ENCODE measurements at places on chromosomes 2 and 18.
A peak's percentile ranks its signal among the peaks of the same experiment; 100 is the strongest.

- DNase-seq: no peak
Measured at GRCh38 chr2:61910603-61911002, 5.1 kb downstream of the COMMD1 start.

DNA sequence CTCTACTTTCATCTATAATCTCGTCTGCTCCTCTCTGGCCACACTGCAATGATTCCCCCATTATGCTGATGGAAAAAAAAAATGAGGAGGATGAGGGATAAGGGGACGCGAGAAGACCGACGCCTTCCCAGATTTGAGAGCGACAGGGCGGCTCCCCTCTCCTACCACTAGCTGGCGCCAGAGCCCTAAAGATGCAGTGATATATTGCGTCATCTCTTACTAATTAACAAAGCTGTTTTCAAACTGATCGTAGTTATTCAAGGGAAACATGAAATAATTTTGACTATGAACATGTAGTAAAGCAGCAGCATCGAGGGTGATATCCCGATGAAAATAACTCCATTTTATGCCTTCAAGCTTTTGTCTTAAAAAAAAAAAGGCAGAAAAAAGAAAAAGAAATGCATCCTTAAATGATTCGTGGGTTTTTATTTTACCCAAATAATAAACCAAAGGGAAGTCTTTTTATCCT lies 48.0 kb upstream of the HNRNPA3 start:
- peak; percentile 93 for DNase-seq

DNA sequence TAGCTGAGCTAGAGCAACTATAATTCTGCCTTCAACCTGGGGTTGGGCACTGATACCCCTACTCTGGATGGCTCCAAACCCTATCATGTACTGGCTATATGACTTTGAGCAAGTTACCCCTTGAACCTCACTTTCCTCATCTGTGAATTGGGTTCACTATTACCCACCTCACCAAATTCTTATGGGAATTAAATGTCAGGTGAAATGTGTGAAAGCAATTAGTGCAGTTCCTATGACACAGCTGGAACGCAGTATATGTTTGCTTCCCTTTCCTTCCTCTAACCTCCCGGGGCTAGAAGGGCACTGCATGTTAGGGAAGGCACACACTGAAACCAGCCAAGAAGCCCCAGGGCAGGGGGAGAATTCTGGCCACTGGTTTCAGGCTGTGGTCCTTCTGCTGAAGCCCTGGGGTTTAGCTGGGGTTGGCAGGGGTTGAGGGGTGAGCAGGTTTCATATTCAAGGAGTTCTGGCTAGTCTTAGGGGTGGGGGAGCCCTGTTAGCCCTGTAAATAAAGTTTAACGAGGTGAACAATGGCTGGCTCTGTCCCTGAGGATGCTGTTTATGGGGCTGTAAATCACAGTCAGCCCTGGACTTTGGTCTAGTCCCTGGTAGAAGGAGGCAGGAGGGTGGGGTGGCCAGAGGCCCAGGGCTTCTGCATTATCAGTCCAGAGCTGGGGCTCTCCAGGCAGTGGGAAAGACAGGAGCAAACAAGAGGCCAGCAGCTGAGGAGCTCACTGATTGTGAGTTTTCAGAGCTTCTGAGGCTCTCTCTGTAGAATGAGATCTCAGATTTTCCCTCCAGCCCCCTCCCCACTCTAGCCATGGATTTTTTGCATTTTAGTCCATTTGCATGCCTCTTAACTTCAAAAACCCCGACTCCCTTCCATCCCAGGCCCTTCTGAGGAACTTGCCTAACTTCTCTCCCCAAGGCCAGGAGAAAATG lies 8.0 kb downstream of the PKDCC start:
- no peak for DNase-seq

DNA sequence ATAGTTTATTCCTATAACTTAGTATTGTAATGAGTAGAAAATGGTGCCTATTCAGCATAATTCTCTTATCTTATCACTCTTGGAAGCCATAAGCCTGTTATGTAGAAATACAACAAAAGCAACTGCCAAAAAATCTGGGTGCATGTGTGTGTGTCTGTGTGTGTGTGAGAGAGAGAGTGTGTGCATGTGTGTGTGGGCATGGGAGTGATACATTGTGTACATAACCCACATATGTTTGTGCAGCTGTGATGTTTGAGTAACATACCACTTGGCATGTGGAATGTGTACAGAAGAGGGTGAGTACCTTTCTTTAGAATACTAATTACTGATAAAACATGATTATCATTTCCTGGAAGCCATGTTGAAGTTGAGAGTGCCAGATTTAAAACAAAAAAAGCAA lies 642.3 kb upstream of the SYT4 start:
- DNase-seq: no peak

DNA sequence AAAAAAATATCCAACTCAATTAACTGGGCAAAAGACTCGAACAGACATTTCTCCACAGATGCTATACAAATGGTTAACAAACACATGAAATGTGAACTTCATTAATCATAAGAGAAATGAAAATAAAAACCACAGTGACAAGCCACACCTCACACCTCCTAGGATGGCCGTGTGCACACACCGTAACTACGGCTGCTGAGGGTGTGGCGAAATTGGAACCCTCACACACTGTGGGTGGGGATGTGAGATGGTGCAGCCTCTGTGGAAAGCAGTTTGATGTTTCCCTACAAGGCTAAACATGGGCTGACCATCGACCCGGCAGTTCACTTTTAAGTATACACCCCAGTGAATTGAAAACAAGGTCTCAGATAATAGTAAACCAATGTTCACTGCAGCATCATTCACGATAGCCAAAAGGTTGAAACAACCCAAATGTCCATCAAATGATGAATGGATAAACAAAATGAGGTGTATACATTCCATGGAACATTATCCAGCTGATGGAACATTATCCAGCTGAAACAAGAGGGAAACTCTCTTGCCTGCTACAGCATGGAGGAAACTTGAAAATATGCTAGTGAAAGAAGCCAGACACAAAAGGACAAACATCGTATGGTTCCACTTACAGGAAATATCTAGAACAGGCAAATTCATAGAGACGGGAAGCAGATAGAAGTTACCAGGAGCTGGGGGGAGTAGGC lies 32.2 kb downstream of the ZAP70 start:
- no peak for DNase-seq

GRCh38 chr18:79982736-79983135 lies 5.6 kb downstream of the TXNL4A start:
- no peak for DNase-seq

DNA sequence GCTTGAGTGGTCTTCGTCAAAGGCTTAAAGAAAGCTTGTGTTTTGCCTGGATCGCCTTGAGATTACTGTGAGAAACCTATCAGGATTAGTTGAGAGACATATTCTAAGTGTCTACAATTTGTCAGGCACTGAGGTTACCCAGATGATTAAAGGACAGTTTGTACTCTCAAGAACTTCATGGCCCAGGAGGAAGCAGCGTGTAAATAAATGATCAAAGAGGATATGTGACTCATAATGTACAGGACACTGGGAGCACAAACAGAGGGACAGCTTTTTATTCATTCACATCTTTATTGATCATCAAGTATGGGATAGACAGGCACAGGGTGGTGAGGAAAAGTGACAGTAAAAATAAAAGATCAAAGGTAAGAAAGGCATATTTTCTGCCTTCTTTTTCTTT lies 152.6 kb upstream of the FSHR start:
- DNase-seq: peak; percentile 22

GRCh38 chr2:9949239-9949991 lies 2.1 kb upstream of the GRHL1 start:
- DNase-seq: no peak
